Activated T-helper 1 cell treated with anti-CD3 and anti-CD28 coated beads, Interleukin-12 subunit alpha, Interleukin-12 subunit beta, Interleukin-2, Interleukin-4 antibody, amounts not matched to agents 30 ng/mL and 10 ng/mL and 1 ng/mL, durations not matched to agents 14 hours and 24 hours and 36 hours (primary cell): ENCODE measurements at places on chromosomes 2 and 18. TPM values are rescaled to one million over a fixed set of nuclear protein-coding genes. Genes with fewer than 3 reads are reported as not detected.

CYTIP gene
- 296 and 302 TPM in 2 replicates for total RNA-seq

DNA sequence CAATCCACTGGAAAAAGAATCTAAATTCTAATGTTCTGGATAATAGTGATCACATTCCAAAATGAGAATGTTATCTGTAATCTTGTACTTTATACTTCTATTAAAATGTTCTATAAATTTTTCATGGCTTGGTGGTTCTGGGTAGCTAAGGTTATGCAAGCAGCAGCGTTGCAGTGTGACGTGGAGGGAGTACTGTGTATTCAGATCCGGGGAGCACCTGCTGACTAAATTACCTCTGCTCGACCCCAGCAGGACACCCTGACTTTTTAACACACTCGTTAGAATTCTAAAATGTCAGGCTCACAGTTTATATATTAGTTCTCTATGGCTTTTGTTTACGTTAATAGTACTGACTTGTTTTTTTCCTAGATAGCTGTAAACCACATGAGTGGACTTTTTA is 13.0 kb downstream of the ATIC start:
- no peak for DNase-seq

- peak; percentile 28 for DNase-seq
Observed at GRCh38 chr18:48663931-48664847, 125.4 kb downstream of the CTIF start.

- DNase-seq: no peak
Observed at GRCh38 chr2:239903803-239904202, 121.3 kb downstream of the NDUFA10 start.

GRCh38 chr18:13563390-13563805 is 163.0 kb downstream of the FAM210A start:
- DNase-seq: no peak

- DNase-seq: no peak
Observed at GRCh38 chr2:30403592-30404312, 43.3 kb upstream of the LCLAT1 start.

DNA sequence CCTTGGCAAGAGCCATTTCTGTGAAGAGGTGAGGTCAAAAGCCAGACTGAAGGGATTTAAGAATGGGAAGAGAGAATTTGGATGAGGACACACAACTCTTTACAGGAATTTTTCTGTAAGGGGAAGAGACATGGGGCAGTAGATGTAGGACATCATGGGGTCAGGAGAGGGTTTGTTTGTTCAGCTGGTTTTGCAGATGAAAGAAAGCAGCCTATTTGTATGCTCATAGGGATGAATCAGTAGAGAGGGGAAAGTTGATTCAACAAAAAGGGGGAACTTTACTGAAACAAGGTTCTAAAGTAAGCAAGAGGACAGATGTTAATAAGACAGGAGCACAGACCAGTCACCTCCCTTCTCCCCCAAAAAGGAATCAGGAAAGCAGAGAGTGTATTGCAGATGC is 11.2 kb downstream of the SCG2 start:
- DNase-seq: no peak
